ENCODE measurements at places on chromosomes 6 and 20.

DNA sequence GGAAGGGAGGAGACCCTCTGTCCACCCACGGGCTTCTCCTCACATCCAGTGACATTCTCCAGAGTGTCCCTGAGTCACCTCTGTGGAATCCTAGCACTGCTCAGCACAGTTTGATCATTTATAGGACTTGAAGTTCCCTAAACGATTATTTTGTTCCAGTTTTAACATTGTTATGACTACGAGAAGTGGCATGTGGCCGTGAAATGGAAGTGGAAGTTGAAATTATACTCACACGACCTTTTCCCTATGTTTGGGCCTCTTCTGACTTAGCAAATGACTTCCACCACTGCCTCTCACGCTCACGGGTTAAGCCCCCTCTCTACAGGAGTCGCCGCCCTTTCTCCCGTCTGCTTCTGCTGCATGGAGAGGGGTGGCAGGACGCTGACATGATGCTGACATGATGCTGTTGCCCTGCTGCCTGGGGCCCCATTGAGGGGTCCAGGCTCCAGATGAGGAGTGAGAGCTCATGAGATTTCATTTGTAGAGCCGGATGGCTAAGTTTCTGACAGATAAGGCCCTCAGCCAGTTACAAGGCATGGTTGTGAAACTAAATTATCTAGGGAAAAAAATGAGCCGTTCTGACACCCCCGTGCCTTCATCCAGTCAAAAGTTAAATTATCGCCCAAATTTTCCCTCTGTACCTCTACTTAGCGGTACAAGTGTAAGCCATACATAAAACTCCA, 153.6 kb upstream of the UST start:
- DNase-seq: no peak

GRCh38 chr20:18989736-18990474, 176.3 kb downstream of the SCP2D1 start:
- no peak for DNase-seq

- no peak for DNase-seq
These were observed 81.7 kb upstream of the TENT5A start for GRCh38 chr6:81834141-81834681.

- DNase-seq: no peak
These were observed 1.6 kb upstream of the DBNDD2 start for GRCh38 chr20:45406260-45407066.

DNA sequence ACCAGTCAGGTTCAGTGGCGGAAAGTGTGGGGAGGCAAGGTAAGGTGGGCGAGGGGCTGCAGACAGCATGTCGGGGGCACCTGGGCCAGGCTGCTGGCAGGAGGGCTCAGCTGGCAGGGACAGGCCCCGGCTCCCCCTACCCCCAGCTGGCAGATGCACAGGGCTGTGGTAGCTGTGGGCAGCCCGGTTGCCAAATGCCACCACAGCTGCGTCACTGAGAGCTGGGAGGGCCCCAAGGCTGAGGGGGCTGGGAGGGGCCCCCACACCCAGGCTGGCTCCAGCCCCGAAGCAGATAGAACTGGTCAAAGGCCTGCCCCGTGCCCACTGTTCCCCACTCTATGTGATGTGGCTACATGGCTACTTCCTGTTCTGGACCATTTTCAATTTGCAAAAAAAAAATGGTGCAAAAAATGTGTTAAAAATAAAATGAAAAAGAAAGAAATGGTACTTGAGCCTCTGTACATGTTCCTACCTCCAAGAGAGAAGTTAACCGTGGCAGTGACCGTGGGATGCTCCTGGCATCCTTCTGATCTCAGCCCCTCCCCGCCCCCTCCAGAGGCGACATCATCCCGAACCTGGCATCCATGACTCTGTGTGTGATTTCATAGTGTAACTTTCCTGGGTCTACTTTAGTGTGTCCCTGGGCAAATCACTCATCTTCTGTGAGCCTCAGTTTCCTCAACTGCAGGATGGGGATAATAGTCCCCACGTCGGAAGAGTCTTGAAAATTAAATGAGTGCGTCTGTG, 64.4 kb downstream of the UBE2V1 start:
- peak; percentile 66 for DNase-seq

DNA sequence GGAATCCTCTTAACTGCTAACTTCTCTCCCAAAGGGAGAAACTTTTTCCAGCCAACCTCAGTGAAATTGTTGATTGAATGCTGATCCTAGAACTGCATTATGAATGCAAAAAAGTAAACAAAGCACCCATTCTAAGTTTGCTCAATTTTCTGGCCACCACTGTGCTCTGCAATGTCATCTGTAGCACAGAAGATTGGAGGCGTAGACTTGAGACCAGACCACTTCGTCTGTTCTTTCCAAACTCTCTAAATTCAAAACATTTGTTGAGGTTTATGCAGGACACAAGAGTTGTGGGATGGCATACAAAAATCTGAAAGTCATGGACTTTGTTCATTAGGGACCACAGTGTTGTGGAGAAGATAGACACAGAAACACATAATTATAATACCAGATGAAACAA, 11.1 kb upstream of the TSPYL1 start:
- no peak for DNase-seq

DNA sequence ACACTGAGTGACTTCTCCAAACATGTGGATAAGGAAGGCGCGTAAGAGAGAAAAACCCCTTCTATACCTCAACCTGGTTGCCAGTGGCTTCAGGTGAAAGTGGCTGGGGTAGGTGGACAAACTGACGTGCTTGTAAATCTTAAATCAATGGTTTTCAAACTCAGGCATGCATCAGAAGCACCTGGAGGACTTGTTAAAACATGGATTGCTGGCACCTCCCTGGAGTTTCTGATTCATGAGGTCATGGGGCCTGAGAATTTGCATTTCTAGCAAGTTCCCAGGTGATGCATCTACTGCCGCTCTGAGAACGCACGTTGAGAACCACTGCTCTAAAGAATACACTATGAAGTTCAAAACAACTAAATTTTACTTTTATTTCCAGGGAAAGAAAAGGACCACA, 31.9 kb upstream of the TAB2 start:
- no peak for DNase-seq

DNA sequence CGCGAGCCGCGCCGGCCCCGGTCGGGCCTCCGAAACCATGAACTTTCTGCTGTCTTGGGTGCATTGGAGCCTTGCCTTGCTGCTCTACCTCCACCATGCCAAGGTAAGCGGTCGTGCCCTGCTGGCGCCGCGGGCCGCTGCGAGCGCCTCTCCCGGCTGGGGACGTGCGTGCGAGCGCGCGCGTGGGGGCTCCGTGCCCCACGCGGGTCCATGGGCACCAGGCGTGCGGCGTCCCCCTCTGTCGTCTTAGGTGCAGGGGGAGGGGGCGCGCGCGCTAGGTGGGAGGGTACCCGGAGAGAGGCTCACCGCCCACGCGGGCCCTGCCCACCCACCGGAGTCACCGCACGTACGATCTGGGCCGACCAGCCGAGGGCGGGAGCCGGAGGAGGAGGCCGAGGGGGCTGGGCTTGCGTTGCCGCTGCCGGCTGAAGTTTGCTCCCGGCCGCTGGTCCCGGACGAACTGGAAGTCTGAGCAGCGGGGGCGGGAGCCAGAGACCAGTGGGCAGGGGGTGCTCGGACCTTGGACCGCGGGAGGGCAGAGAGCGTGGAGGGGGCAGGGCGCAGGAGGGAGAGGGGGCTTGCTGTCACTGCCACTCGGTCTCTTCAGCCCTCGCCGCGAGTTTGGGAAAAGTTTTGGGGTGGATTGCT, 1.3 kb downstream of the VEGFA start:
- DNase-seq: no peak

- DNase-seq: no peak
These were observed 172.0 kb downstream of the MYLK4 start for GRCh38 chr6:2578767-2579166.

GRCh38 chr20:36991703-36992102, 40.2 kb upstream of the SAMHD1 start:
- DNase-seq: peak; percentile 26

DNA sequence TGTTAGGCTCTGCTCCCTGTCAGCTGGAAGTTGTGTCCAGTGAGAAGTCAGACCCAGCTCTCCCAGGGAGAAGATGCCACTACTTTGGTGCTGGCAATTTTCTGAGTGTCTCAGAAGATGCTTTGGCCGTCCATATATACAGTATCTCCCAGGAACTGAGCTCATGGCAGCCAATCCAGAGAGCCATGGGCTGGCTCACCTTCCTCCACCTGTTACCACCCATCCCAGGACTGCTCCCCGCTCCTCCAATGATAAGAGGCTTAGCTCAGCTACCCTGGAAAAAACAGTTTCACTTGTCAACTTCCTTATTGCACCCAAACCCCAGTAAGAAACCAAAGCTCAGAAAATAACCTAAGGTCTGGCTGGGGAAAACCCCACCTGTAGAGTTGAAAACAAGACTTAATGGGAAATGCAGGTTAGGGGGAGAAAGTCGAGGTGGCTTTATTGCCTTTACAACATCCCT, at the start of gene BNIP5:
Gene BNIP5, minus strand, starts transcription at position 110 of the 463 bp plus-strand sequence. CDS start 6,198 bp downstream, outside the sequence.
- DNase-seq: no peak

DNA sequence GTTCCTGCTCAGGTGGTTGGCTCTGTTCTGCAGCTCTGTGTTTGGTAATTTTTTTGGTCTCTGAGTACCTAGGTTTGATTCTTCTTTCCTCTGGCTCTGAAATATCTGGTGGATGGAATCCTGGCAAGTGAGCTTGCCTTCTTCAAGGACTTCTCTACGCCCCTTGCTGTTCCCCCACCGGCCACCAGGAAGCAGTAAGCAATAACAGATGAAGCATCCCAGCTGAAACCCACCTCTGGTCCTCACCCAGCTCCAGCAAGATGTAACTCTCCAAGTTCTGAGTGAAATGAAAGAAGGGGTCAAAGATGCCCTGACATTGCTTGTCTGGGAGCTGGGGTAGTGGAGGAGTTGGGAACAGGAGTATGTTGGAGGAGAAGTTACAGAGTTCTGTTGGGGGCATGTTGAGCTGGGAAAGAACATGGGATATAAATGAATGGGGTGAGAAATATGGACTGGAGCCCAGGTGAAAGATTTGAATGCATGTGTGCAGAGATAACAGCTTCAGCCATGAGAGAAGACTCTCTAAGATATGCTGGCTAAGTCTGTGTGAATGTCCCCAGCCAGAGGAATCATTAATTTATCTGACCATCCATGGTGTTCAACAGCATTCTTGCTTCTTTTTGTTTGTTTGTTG, 51.3 kb upstream of the GLP1R start:
- DNase-seq: no peak

DNA sequence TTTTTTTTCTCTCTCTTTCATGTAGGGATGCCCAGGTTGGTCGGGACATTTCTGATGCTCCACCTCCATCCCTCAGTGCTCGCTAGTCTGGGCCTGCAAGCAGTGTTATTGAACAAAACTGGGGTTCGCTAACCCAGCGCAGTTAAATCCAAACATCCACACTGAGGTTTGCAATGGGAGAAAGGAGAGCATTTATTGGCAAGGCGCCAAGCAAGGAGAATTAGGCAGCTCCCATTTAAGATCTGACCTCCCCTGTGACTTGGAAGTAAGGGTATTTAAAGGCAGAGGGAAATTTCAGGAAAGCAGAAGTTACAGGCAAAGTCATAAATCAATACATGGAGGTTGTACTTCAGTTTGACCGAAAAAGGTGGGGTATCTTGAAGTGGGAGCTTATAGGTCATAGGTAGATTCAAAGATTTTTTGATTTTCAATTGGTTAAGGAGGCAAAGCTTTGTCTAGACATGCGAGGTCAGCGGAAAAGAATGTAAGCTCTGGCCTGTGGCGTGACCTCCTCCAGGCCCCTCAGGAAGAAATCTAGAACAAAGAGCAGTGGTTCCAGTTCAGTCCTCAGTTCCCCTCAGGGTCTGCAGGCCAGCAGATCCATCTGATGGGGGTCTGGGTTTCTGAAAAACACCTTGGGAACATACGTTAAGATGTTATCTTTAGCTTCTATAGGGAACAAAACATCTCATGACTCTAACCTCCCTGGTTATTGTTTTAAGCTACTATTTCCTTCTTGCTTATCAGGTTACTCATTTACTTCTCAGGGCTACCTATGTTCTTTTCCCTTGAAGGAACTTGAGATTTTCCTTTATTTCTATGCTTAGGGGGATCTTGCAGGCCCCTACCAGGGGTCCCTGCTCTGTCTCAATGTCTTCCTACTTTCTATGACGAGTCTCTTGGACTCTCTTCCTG, 66.0 kb upstream of the KIF16B start:
- no peak for DNase-seq

GRCh38 chr6:51398064-51398705, 579.5 kb downstream of the TFAP2B start:
- DNase-seq: no peak

DNA sequence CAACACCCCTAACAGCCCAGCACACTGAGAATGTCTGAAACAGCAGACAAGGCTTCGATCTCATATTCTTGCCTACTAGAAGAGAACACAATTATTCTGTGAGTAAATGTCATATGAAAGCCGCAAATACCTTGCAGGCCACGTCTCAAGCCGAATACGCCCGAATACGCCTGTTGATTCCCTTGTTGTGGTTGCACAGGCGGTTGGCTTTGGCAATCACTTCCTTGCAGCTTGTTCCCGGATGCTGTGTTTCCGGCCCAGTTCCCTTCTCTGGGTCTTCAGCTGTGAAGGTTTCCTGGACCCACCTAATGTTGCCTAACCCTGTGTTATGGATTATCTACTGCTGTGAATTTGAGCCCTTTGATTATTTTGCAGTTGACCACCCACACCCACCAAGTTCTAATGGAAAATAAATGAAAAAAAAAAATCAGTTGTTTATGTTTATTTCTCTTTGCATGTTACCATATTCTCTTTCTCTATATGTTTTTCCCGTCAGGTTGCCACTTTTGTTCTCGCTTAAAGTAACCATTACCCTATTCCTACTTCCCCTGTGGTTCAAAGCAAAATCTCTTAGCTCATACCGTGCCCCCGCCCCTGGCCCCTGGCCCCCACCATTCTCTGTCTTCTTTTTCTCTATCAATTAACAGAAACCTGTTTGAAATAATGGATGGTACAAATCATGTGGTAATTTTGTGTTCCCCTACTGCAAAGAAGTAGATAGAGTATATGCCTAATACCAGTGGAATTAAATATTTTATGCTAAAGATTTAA, 172.4 kb downstream of the ADGB start:
- DNase-seq: peak; percentile 65

- DNase-seq: no peak
These were observed 252.6 kb upstream of the CITED2 start for GRCh38 chr6:139627091-139627490.

GRCh38 chr6:21115111-21115510, 478.4 kb upstream of the SOX4 start:
- no peak for DNase-seq

- DNase-seq: no peak
These were observed 159.7 kb downstream of the THBS2 start for GRCh38 chr6:169093770-169094551.

GRCh38 chr6:36216559-36216958, 20.0 kb downstream of the BRPF3 start:
- DNase-seq: no peak

DNA sequence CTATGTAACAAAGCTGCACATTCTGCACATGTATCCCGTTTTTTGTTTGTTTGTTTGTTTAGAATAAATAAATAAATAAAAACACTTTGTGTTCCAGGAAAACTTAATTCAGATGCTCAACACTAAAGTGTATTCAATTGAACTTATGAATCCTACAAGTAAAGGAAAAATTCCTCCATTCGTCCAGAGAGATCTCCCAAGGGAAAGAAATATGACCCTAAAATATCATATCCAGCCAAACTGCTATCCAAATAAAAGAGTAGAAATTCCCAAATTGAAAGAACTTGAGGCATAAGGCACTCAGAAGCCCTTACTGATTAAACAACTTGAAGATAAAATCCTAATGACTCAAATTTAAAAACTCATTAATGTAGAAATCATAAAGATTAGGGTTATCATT, 90.4 kb downstream of the MOXD1 start:
- no peak for DNase-seq

GRCh38 chr6:43878823-43879495, 108.9 kb downstream of the VEGFA start:
- no peak for DNase-seq

Measured in CD14-positive monocyte (primary cell).